ENCODE measurements at places on chromosomes 1 and 21. TPM values are rescaled to one million over a fixed set of nuclear protein-coding genes. Genes with fewer than 3 reads are reported as not detected.

DNA sequence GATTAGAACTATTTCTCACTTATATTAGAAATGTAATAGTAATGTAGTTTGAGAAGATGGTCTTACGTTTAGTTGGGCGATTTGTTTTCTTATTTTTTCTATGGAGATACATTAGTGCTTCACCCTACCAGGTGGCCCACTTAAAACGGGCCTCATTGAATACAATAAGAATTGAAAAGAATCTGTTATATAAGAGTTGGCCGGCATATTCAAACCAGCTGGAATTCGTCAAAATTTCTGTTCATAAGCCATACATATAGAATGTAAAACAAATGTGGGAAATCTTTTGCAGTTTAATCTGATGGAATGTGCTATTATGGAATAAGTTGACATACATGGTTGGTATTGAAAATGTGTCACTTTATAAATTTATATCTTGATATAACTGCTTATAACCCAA, 96.4 kb upstream of the C1orf105 start:
- no peak for ATAC-seq

The EPS8L3 gene
- not detected for total RNA-seq

The S100A6 gene
- total RNA-seq, result 753 TPM

DNA sequence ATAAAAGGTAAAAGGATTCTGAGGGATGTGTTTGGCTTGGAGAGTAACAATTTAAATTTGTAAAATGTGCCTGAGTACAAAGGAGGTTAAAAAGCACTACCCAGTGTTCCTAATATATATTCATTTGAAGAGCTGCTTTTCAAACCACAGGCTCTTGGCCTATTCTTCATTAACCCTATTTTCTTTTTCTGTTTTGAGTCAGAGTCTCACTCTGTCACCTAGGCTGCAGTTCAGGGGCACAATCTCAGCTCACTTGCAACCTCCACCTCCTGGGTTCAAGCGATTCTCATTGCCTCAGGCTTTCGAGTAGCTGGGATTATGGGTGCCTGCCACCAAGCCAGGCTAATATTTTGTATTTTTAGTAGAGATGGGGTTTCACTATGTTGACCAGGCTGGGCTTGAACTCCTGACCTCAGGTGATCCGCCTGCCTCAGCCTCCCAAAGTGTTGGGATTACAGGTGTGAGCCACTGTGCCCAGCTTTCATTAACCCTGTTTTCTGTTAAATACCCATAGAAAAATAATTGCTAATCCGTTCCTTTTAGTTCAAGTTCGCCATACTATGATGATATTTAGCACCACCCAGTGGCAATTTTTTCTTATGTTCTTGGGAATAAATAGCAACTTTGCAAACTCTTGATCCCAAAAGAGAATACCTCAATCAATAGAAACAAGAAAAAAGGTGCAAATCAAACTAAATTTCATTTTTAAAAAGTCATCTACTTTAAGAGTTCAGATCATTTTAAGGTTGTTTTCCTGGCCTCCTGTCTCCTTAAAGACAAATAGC, 30.5 kb downstream of the ZBTB8OS start:
- peak; percentile 43 for ATAC-seq

All from activated T-helper 17 cell treated with anti-CD3 and anti-CD28 coated beads, Interleukin-2, amount 50 U/mL, for 72 hours (primary cell).